CD4-positive, alpha-beta T cell treated with Interleukin-17A for 4 hours (primary cell): ENCODE measurements at places on chromosomes 11 and 22.

DNA sequence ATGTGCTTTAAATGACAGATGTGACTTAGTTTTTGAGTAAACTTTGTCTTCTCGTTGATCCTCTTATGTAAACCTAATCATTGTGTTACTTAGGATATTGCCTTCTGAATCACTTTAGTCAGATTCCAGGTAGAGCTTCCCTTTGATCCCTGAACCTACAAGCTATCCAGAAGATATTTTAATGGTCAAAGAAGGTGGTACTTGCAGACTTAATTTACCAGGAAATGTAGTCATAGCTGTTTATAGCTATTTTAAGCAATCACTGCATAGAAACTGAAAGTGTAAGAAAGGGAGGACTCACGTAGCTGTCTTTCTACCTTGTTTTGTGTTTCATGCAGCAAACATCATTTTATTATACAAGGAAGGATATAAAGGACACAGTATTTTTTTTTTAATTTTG is 189.5 kb downstream of the DDX10 start:
- no peak for DNase-seq

GRCh38 chr11:70594031-70594430 is 195.7 kb downstream of the CTTN start:
- no peak for DNase-seq

DNA sequence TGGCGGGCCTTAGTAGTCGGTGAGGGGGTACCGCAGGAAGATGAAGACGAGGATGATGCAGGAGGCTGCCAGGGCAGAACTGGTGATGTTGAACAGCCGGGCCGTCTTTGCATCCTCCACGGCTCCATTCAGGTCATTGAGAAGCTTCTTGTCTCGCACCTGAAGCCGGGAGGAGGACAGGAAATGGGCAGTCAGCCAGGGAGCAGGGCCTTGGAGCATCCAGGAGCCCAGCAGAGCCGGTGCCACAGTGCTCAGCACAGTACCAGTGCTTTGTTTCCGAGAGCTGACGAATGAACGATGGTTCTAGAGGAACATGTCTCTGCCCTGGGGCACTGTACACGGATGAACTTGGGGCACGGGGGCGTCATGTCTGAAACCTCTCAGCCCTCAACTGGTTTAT is 15.1 kb downstream of the IFITM10 start:
- no peak for DNase-seq

DNA sequence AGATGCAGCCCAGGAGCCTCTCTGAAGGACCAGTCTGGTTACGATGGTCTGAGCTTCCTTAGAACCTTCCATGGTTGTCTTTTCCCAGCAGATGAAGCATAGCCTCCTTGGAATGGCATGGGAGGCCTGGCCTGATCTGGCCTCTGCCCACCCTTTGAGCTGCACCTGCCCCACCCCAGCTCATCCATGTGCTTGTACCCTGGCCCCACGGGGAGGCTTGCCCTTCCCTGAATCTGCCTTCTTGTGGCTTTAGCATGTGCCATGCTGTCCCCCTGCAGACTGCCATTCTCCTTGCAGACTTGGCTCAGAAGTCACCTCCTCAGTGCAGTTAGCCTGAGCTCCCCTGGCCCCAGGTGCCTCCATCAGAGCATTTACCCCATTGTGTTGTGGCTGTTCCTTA is 62.5 kb downstream of the FBLN1 start:
- DNase-seq, result no peak

- no peak for DNase-seq
Measured at GRCh38 chr11:27468209-27468994, 4.2 kb downstream of the LGR4 start.

GRCh38 chr11:75509020-75509720 is 16.6 kb downstream of the GDPD5 start:
- no peak for DNase-seq

- DNase-seq, result no peak
Measured at GRCh38 chr11:19025481-19026406, 34.8 kb downstream of the MRGPRX2 start.

DNA sequence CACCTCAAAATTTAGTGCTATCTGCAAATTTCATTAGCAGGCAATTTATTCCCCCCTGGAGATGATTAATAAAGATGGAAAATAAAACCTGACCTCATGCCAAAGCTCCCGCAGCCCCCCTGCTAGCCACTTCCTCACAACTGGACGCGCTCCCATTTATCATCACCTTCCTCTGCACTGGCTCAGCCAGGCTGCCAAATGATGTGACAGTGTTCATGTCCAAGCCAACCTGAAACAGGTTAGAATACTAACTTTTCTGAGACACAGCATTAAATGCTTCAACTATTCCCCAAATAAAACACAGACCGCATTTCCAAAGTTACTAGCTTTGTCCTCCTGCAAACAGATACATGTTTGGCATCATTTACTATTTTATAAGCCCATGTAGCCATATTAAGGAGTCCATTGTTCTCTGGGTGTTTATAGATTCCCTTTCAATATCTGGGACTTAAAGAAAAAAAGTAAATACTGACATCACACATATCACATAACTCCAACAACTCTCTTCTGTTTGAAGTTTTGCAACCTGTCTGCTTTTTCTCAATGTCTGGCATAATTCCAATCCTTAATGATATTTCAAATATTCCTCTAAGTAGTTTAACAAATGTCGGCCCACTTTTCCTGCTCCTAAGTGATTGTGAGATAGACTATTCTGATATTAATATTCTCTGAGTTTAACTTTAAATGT is 829.7 kb upstream of the FAT3 start:
- DNase-seq, result no peak

GRCh38 chr11:62500650-62501030 is 46.0 kb downstream of the AHNAK start:
- no peak for DNase-seq

- DNase-seq, result no peak
Measured at GRCh38 chr11:86641537-86642261, 30.7 kb downstream of the ME3 start.

- DNase-seq, result no peak
Measured at GRCh38 chr11:108198833-108199232, 23.6 kb downstream of the NPAT start.

DNA sequence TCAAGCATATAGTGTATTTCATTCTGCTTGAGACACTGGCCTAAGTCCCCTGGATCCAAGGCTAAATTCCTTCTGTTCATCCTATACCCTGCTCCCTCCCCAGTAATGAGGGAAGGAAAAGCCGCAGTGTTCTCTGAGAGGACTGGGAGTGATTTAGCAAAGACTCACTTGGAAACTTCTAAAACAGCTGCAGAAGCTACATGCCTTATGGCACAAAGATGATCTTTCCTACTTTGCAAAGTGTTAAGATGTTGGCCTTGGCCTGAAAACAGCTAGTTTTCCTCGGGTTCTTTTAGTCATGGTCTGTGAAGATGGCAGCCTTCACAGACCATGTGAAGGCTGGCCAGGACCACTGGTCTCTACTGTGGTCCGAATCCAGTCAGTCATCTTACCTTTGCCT is 65.7 kb downstream of the ABTB2 start:
- DNase-seq, result no peak
